Osteocyte (in vitro differentiated cells): ENCODE measurements at places on chromosomes 7 and 10. TPM values are rescaled to one million over a fixed set of nuclear protein-coding genes. Genes with fewer than 3 reads are reported as not detected.

KIF11 gene
- total RNA-seq, result 9.0 and 9.2 TPM in 2 replicates

DNA sequence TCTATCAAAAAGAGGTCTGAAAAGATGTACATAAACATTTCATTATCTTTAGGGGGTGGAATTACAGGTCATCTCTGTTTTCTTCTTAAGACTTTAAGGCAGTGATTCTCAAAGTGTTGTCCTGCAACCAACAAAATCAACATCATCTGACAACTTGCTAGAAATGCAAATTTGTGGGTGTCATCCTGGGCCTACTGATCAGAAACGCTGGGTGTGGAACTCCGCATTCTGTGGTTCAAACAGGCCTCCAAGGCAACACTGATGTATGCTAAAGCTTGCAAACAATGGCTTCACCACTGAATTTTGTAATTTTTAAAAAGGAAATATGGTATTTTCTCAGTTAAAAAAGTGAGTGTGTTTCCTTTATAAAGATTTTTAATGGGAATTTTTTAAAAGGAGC, 402.0 kb upstream of the LRRN3 start:
- DNase-seq, result no peak

DNA sequence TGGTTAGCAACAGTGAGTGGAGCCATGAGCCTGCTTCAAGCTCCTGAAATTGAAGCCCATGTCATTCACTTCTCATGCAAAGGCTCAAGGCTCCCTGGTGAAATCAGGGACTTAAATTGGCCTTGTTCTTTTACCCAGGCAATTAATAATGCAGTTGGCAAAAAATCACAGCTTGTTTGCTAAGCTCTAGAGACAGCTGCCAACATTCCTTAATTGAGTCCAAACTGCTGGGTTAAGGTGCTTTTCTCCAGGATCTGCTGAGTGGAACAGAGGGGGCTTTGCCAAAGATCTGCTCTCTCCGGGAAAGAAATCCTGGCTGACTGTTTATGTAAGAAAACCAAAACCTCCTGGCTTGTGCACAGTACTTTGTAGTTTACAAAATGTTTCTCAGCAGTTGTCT, 257.6 kb upstream of the GHITM start:
- DNase-seq, result no peak

GRCh38 chr10:63603709-63604445, 82.7 kb downstream of the REEP3 start:
- DNase-seq, result no peak

- DNase-seq, result no peak
Observed at GRCh38 chr10:7092603-7093002, 318.2 kb downstream of the SFMBT2 start.

DNA sequence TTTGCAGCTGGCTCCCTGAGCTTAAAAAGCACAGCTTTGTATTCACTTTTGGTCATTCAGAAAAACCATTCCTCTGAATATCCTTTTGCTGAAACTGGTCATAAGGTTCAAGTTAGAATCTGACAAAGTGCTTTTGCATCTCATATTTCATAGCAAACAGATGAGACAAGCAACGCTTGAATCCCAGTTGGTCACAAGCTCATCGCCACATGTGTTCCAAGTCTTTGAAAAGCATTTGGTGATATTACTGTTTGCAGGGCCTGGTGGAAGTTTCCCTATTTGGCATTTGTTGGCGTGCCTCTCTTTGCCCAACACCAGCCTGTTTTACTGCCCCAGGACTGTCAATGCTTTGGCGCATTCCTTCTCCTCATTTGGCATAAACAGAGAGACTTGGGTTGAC, 10.3 kb downstream of the TACC2 start:
- no peak for DNase-seq

EPO gene
- not detected in 2 replicates for total RNA-seq

GRCh38 chr10:4671451-4672145, 154.4 kb upstream of the AKR1E2 start:
- no peak for DNase-seq

SCRN1 gene
- total RNA-seq, result 104 and 106 TPM in 2 replicates

DNA sequence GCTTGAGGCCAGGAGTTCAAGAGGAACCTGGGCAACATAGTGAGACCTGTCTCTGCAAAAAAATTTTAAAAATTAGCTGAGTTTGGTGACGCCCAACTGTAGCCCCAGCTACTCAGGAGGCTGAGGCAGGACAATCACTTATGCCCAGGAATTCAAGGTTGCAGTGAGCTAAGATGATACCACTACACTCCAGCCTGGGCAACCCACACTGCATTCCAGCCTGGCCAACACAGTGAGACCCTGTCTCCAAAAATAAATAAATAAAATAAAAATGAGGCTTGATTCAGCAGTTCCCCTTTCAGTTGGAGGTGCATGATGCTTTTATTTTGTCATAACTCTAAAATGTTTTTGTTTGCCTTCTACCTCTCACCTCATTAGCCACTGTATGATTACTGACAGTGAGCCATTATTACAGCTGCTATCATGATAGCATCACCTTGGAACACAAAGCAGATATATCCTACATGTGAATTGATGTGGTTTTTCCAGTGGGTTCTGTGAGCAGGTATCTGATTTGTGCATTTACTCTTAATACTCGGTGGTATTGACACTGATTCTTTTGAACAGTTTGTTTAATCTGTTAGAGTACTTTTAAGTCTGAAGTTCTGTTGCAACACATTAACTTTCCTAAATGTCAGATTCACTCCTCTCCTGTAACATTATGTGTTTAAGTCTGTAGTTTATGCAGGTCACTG, 49.1 kb downstream of the ARID5B start:
- no peak for DNase-seq
